ENCODE measurements at places on chromosomes 2 and 18.

DNA sequence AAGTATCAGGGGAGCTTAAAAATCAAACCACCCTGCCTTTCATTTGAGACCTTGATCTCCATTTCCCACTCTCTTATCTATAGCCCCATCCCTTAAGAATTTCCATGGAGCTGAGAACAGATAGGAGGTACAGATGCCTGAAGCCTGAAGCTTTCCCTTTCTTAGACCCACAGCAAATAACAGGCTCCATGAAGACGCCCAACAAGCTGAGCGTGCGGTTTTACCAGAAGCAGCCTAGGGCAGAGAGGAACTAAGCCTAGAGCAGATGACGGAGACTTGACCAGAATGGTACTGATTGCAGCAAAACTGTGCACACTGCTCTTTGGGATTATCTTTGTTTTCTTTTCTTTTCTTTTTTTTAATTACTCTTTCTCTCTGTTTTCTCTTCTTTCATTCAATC lies 1.7 kb upstream of the ERBB4 start:
- no peak for DNase-seq

GRCh38 chr2:27123302-27124150 lies at the start of gene ABHD1:
Gene ABHD1 (plus strand): TSS chr2:27123815. CDS start chr2:27123949, 134 bp downstream.
- peak; percentile 61 for DNase-seq

- no peak for DNase-seq
Measured at GRCh38 chr18:6564950-6565814, 150.5 kb upstream of the L3MBTL4 start.

DNA sequence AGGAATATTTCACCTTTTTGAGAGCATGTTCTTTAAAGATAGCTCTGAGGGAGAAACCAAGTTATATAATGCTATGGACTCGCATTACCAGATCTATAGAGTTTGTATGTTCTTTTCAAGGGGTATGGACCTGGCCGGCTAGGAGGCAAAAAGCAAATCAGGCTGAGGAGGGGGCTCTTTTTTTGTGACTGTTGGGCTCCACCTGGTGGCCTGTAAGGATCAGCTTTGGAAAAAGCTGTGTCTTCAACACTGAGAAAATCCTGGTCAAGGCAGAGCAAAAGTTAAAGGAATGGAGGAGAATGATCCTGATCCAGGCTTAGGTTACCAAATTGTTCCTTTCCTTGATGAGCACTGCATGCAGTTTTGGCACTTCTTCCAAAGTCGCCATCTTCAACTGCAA lies 180.5 kb downstream of the DIS3L2 start:
- no peak for DNase-seq

DNA sequence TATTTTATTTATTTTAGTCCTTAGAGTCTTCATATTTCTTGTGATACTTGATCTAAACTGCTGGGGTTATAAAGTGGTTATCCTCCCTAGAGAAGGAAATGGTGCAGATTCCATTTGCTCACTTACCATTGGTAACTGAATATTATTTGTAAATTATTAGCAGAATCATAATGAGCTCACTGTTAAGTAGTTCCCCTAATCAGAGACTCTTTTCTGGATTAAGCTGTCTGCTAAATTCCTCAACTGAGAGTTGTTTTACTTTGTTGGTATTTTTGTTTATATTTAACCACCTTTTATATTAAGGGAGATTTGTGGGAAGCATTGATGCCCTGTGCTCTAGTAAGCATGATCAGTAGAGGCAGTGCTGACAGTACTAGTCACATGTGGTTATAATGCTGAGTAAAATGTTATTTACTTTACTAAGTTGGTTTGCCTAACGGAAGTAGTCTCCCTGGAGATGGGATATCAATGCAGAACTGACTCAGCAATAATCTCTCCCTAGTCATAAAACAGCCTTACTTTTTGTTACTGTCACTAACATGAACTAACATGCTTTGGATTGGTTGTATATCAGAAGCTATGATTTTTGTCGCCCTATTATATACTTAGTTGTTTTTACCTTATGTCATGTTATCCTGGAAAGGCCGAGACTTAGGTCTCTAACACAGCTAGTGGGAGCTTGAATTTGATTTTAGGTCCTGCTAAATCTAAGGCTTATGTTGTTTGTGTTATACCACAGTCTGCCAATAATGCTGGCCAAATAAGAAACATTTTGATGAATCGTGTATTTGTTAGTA lies 166.7 kb downstream of the MCFD2 start:
- DNase-seq: no peak

Data from CD4-positive, alpha-beta T cell treated with Interleukin-15 for 4 hours (primary cell).